Nephron progenitor cell (in vitro differentiated cells): ENCODE measurements at places on chromosomes 16 and 17.

GRCh38 chr17:34321964-34322363 lies 2.7 kb downstream of the CCL8 start:
- DNase-seq, result no peak

- DNase-seq, result no peak
Measured at GRCh38 chr16:50267151-50267631, 840 bp downstream of the ADCY7 start.

DNA sequence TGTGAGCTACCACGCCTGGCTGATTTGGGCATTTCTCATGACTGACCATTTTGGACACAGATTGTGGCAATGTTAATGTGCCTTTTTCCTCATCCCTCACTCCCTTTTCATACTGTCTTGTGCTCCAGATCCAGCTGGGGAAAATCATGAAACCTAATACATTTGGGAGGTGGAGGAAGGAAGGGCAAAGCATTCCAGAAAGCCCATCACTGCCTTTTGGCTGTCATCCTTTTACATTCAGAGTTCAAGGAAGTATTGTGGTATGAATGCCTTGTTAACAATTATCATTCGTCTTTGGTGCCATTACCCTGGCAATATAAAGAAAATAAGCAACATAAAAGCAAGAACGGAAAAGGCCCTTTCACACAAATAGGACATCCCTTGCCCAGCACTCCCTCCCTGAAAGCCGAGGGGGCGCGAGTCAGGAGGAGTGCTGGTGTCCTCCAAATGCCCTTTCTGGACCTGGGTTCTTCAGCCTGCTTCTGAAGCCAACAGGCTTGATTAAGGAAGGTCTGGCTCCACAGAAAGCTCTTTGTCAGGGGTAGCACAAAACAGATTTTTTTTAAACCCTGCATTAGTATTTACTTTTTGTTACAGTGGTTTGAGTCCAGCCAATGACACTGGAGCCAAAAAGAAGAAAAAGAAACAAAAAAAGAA lies 20.1 kb downstream of the NMT1 start:
- DNase-seq, result no peak

GRCh38 chr17:81551458-81552243 lies 502 bp downstream of the FAAP100 start:
- DNase-seq, result peak; percentile 51

- no peak for DNase-seq
Measured at GRCh38 chr17:37483311-37484039, 6.2 kb upstream of the DUSP14 start.

DNA sequence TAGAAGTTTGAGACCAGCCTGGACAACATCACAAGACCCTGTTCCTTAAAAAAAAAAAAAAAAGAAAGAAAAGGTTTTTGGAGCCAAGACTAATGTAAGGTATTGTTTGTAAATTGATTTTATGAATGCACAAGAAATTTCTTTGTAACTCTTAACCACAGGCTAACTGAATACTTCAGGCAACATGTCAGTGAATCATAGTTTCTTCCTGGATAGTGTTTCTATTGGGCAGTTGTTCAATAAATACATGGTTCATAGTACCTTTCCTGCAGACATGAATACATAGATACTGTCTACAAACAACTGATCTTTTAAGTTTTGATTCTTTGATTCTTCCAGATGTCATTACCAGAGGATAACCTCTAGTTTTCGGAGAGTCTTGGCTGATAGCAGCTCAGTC lies 11.6 kb downstream of the DDX42 start:
- DNase-seq, result no peak

DNA sequence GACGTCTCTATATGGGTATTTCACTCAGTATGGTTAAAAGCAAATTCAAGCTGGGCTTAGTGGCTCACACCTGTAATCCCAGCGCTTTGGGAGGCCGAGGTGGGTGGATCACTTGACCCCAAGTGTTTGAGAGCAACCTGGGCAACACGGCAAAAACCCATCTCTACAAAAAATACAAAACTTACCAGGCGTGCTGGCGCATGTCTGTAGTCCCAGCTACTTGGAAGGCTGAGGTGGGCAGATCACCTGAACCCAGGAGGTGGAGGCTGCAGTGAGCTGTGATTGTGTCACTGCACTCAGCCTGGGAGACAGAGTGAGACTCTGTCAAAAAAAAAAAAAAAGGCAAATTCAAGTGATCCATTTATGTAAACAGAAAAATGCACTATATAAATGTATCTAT lies 1.3 kb upstream of the TNFRSF17 start:
- DNase-seq, result no peak

- no peak for DNase-seq
Measured at GRCh38 chr17:28567604-28568003, 3.7 kb downstream of the PIGS start.

DNA sequence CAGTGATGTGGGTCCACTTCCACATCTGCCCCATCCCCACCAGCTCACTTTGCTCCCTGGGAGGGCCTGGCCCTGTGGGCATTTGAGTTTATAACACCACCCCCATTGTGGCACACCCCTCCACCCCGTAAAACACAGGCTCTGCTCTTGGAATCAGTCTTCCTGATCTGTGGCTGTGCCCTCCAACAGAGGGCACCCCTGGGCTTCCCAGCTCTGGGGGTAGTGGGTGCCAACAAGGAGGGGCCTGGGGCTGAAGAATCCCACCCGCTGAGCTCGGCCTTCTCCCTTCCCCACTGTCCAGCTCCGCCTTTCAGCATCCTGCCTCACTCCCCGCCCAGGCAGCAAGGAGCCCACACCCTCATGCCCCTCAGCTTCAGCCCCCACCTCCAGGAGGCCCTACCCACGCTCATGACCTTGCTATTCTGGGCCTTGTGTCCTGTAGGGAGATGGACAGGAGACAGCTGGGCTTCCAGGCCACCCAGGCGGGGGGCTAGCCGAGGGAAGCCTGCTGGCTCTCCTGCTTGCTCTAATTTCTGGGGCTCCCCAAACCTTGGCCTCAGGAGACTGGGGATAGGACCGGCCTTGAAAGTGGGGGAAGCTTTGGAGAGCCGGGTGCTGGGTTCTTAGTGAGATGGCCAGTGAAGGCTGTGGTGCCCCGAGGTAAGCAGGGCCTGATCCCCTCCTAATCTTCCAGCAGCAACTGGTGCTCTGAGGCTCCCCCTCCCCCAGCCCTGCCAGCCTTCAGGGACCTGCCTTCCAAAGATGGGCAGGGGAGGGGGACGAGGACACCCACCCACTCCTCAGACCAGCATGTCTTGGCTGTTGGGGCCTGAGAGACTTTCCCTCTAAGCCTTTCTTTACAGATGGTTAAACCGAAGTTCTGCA lies 2.9 kb upstream of the ATP2A1 start:
- no peak for DNase-seq

- no peak for DNase-seq
Measured at GRCh38 chr17:21199311-21199710, 14.7 kb downstream of the TMEM11 start.

DNA sequence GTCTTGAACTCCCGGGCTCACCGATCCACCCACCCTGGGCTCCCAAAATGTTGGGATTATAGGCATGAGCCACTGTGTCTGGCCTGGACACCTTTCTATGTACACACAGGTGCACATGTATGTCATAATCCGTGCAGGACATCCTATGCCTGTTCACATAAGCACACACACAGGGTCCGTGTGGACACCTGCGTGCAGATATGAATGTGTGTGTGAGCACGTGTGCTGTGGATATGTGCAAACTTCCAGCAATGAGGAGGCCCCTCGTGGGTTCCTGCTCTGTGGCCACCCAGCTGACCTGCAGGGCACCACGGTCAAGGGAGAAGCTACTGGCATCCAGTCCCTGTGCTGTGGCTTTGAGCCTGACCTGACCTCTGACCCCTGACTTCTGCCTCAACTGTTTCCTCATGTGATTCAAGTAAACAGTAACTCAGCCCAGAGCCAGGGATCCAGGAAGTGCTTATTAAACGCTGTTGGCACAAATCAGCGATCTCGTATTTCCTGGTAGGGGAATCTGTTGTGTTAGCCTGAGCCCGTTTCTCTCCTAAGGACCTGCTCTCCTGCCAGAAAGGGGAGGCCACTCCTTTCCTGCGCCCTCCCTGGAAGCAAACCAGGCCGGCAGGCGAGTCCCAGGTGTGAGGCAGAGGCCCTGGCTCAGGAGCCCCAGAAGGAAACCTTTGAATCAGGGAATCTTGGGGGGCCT lies 6.5 kb downstream of the CPNE7 start:
- DNase-seq, result no peak

GRCh38 chr17:60947100-60947499 lies 269.4 kb downstream of the BCAS3 start:
- no peak for DNase-seq

DNA sequence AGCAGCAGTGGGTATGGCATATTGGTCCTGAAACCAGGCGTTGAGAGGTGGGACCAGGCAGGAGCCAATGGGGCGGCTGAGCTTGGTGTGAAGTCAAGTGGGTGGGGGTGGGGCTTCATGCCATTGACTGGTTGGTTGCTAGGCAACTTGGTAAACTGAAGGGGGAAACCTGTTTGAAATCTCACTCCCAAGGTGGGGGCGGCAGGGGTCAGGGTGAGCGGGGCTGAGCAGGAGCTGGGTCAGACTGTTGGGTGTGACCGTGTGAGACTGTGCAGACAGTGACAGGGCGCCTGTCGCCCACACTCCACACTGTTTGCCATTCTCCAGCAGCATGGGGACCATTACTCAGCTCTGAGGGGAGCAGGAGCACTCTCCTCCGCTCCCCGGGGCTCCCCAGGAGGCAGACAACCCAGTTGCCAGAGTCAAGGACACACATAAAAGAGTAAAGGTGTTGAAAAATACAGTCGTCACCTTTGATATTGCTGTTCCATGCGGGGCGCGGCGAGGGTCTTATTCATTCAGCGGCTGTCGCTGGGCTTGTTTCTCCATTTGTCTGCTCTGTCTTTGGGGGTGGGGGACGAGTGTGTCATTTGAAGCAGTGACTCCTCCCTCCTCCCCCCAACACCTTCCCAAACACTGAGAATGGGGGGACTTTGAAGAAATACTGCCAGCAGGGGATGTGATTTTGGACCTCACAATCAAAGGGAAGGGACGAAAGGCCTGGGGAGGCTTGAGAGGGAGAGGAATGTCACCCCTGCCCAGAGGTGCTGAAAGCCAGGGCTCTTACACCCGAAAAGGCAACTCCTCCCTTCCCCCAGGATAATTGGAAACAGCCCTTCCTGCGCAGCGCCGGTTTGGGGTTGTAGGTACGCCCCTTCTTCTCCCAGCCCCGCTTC lies 1.2 kb upstream of the EFNB3 start:
- peak; percentile 81 for DNase-seq

DNA sequence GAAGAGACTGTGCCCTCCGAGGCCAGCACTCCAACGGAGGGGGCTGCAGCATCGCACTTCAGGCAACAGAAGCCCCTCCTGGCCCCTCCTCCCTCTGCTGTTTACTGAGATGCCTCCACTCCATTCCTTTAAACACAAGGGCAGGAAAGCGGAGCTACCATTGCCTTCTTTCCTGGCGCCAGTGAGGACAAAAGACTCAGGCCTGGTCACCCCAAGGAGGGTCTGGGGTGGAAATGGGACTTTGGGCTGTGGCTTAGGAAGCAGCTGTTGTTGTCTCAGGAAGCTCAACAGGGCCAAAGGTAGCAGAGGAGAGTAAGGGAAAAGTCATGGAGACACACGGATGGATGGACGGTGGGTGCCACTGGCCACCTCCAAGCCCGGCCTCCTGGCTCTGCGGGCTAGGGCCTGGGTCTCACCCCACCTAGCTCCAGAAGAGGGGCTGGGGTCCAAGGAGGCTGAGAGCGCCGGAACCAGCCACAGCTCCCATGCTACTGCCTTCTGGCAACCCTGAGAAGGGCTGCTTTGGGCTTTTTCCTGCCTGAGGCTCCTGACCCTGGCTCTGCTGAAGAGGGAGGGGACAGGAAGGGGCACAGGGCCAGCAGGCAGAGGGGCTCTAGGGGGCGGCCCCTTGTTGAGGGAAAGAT lies 11.1 kb downstream of the CD300LG start:
- no peak for DNase-seq

DNA sequence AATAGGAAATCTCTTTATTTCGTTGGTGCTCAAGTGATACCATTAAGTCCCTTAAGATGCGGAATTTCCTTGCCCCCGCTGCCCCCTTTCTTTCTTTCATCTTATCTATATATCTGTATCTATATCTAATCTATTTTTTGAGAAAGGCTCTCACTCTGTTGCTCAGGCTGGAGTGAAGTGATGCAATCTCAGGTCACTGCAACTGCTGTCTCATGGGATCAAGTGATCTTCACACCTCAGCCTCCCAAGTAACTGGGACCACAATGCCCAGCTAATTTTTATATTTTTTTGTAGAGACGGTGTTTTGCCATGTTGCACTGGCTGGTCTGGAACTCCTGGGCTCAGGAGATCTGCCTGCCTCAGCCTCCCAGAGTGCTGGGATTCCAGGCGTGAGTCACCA lies 693.5 kb downstream of the WWOX start:
- no peak for DNase-seq

DNA sequence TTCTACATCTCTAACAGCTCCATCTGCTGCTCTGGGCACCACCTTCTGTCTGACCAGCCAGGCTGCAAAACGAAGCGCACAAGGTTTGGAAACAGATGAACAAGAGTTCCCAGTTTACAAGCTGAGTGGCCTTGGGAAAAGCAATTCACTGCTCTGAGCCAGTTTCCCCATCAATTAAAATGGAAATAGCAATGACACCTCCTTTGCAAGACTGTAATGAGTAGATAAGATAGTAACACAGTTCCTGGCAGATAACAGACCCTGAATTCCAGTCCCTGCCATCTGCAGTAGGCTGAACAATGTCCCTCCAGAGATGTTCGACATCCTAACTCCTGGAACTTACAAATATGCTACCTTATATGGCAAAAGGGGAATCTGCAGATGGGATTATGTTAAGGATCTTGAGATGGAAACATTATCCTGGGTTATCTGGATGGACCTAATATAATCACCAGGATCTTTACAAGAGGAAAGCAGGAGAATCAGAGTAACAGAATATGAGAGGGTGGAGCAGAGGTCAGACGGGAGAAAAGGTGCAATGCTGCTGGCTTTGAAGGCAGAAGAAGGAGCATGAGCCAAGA lies 27.9 kb downstream of the CPPED1 start:
- DNase-seq, result no peak

DNA sequence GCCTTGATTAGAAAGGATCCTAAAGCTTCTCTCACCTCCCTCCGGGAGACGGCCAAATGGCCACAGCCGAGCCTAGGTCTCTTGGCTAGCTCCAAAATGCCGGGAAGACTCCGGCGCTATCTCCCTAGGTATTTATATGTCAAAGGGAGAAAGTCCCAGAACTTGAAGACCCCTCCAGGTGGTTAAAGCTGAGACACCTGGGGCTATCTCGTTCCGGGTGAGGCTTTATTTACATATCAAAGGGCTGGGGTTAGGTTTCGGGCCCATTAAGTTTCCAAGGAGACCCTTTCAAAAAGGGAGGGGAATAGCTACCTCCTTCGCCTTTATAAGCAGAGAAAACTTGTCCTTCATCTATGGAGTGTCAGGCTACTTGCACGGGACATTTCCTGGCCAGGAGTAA lies 70.9 kb upstream of the KIFC3 start:
- DNase-seq, result no peak

DNA sequence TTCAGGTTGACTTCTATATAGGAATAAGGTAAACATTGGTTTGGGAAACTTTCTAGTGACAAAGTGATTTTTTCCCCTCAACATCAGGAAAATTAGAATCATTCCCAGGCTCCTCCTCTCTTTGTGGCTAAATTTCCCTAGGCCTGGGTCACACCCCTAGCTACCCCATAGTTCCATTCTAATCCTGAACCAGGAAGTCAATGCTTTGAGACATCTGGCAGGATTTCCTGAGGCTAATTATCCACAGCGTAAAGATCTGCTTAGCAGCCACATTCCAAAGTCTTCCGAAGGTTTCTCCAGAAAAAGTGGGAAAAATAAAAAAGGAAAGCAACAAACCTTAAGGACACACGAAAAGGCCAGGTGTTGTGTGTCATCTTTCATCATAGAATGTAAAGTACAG lies 60.3 kb upstream of the CORO6 start:
- no peak for DNase-seq

GRCh38 chr17:11871773-11872172 lies 125.5 kb downstream of the ZNF18 start:
- no peak for DNase-seq

- DNase-seq, result no peak
Measured at GRCh38 chr17:42629411-42630009, 20.0 kb downstream of the TUBG1 start.
